ENCODE measurements at places on chromosomes 5 and 9. TPM values are rescaled to one million over a fixed set of nuclear protein-coding genes. Genes with fewer than 3 reads are reported as not detected.
A peak's percentile ranks its signal among the peaks of the same experiment; 100 is the strongest.

GRCh38 chr9:121746411-121746810 is 95.0 kb downstream of the DAB2IP start:
- no peak for DNase-seq

The TTC23L gene
- total RNA-seq = not detected

The GABRA1 gene
- total RNA-seq = not detected

DNA sequence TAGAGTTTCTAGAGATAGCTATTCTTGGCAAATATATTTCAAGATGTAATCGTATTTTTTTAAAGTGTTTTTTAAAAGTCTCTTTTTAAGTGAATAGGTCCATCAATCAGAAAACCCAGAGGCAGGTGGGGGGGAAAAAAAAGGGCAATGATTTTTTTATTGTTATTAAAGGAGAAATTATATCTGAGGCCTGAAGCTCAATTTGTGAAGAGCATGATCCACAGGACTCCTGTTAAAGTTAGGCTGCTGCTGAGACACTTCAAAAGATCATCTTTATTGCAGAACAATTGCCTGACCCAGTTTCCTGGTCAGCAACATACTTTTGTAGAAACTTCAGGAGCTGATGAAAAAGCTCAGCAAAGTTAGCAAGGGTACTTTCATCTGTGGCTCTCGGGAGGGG is 326.2 kb downstream of the RASEF start:
- no peak for DNase-seq

DNA sequence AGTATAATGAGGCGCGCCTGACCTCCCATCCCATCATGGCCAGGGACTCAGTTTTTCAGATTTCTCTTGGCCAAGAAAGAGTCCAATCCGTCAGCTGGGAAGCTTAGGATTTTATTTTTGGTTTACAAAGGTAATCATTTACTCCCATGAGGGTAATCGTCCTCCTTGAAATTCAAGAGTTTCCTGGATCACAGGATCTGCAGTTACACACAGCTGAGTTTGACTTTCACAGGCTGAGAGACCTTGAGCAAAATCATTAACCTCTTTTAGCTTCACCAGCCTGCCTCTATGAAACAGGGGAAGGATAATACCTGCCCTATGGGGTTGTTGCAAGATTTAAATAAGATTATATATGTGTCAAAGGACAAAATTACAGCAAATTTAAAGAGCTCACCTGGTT is 15.4 kb upstream of the AK3 start:
- no peak for DNase-seq

DNA sequence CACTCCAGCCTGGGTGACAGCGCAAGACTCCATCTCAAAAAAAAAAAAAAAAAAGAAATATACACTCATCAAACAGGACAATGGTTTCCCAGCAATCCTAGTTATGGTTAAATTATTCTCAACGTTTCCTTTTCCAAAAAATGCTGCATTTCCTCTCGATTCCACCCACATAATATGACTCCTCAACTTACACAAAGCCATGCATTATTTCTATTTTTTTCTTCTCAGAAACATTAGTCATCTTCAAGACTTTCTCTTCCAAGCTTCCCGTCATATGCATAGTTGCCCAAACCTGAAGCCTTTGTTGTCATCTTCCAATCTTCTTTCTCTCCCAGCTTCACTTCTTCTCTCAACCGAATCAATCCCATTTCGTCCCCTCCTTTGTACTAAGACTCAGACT is 61.4 kb upstream of the RANBP6 start:
- no peak for DNase-seq

GRCh38 chr5:27217155-27217956 is 179.0 kb upstream of the CDH9 start:
- DNase-seq = no peak

GRCh38 chr5:133736512-133736911 is 124.2 kb upstream of the FSTL4 start:
- no peak for DNase-seq

DNA sequence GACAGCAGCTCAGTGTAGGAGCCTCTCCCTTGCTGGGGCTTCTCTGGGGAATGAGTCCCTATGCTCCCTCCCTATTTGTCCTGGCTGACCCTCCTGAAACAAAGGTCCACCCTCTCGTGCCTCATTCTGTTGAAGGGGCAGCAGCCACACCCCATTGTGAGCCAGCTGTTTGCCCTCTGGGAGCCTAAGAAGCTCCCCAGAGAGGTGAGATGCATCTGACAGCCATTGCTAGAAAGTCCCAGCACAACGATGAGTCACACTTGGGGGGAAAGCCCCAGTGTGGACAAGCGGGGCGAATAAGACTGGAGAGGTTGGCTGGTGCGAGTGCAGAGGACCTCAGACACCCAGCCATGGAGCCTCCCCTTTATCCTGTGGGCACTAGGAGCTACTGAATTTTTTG is 101.4 kb downstream of the PPARGC1B start:
- DNase-seq = peak; percentile 55

GRCh38 chr9:131854334-131854733 is 114.5 kb upstream of the RAPGEF1 start:
- peak; percentile 50 for DNase-seq

GRCh38 chr9:33140401-33141360 is 26.5 kb downstream of the B4GALT1 start:
- no peak for DNase-seq

The MRPS27 gene
- total RNA-seq = 120 TPM

GRCh38 chr5:1814183-1815020 is 13.2 kb downstream of the NDUFS6 start:
- DNase-seq = no peak

GRCh38 chr5:143302341-143303045 is 101.0 kb downstream of the NR3C1 start:
- DNase-seq = no peak

The TYRP1 gene
- 0.15 TPM for total RNA-seq

GRCh38 chr5:5387192-5387591 is 35.3 kb upstream of the ICE1 start:
- no peak for DNase-seq

The PHF24 gene
- not detected for total RNA-seq

GRCh38 chr5:146466521-146467349 is 19.6 kb downstream of the TCERG1 start:
- DNase-seq = peak; percentile 45

DNA sequence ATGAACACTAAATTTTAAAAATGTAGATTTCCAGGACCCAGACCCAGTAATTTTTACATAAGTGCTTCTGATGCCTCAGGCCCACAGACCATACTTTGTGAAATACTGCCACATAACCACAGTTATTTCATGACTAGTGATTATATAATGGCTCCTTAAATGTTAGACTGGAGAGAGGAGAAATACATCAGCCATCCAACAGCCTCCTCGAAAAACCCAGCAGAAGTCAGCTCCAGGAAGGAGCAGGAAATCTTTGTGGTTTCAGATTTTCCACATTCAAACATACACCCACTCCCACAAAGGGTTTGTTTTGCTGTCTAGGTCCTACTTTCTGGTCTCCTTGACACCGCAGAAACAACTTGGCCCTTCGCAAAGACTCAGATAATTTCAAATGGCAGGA is 455.2 kb downstream of the DTWD2 start:
- no peak for DNase-seq

DNA sequence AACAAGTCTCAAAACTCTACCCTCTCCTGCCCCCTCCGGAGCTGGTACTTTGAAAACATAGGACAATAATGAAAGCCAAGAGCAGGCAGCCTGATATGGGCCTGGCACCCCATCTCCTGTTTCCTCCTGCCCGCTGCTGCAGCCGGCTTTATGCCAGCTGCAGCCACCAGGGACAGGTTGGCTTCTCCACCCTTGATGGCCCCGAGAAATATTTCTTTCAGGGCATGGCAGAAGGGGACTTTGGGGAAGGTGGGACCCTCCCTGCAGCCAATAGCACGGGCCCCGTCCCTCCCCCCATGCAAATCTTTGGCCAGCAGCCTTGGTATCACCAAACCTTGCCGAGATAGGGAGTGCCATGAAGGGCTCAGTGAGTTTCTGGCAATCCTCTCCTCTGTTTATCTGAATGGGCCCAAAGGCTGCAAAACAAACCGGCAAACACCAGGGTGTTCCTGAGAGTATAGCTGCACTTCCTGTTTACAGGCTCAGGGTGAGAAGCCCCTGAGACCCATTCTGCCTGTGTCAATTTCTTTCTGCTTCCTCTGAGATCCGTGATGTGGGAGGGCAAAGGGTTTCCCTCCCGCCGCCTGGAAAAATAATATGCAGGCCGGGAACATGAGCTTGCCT is 73.4 kb upstream of the BOD1 start:
- peak; percentile 68 for DNase-seq

GRCh38 chr5:133738271-133738670 is 125.9 kb upstream of the FSTL4 start:
- DNase-seq = no peak

The CHSY3 gene
- total RNA-seq = not detected

The DDX4 gene
- not detected for total RNA-seq

DNA sequence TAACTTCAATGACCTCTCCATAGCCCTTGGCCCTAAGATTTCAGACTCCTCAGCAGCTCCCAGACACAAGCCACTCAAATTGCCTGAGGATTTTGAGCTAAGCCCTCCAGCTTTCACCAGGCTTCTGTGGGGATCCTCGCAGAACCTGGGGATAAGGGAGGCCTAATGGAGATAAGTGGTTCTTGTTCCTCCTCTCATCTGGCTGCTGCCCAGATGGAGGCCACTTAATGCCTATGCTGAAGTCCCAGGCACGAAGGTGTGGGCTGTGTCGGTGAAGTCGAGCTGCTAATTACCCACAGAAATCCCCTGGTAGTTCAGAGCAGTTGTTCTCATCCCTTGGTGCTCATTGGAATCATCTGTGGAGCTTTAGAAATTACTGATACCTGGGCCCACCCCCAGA is 10.3 kb upstream of the FAT2 start:
- DNase-seq = no peak

DNA sequence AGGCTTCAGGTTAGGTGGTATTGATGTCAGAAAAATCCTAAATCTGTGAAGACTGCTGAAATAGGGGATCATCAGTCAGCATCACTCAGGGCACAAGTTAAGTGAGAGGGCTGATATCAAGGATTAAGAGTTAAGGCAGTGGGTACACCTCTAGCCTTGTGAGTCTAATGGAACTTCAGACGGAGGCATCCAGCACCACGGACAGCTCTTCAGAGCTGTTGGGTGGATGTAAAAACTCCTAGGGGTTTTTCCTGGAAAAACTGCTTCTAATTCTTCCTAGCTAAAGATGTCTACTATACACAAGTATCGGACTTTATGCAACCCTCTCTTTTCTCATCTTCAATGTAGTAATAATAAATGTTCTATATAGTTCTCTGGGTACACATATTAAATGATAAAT is 165.9 kb downstream of the SH3GL2 start:
- DNase-seq = no peak

The POLR3G gene
- total RNA-seq = 32.9 TPM

GRCh38 chr5:135829681-135830383 is 4.6 kb upstream of the SLC25A48 start:
- peak; percentile 88 for DNase-seq

DNA sequence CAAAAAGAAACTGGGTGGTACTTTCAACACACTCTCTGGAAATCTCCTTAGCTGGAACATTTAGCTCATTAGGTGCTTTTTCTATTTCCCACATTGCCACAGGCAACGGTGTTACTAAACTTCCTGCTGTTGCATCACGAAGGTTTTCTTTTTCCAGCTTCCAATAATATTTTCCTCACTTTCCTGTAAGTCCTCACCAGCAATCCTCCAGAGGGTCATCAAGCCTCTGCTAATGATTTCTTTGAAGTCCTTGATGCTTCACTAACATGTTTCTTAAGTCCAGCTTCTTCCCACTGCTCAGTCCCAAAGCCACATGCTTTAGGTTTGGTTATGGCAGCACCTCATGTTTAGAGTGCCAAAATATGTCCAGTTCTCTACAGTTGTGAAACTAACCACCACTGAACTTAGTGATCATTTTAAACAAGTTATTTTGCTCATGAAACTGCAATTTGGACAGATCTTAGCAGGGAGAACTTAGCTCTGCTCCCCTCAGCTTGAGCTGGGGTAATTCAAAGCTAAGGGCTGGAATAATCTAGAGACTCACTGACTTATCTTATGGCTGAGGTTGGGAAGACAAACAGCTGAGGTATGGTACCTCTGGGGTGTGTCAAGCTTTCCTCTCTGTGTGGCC is 39.9 kb upstream of the RETREG1 start:
- no peak for DNase-seq

- DNase-seq = no peak
Measured at GRCh38 chr5:68891718-68892117, 202.1 kb upstream of the SLC30A5 start.

GRCh38 chr5:113256671-113257452 is 177.9 kb downstream of the TSSK1B start:
- no peak for DNase-seq

DNA sequence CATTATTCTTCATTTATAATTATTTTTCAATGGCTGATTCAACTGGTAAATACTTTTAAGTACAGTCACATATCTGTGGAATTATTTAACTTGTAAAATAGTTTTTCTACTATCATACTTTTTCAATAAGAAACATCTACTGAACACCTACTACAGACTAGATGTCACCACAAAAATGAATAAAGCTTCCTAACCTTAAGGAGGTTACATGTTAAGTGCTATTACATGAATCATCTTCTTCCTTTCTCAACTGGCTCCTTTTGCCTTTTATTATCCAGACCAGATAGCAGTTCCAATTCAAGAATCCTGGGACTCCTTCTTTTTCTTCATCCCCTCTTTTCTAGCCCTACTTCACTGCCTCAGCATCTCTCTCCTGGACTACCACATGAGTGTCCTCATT is 4.7 kb downstream of the PGGT1B start:
- no peak for DNase-seq

- DNase-seq = no peak
Measured at GRCh38 chr5:54862036-54862435, 123.4 kb downstream of the ESM1 start.

The GFI1B gene
- 6.5 TPM for total RNA-seq

DNA sequence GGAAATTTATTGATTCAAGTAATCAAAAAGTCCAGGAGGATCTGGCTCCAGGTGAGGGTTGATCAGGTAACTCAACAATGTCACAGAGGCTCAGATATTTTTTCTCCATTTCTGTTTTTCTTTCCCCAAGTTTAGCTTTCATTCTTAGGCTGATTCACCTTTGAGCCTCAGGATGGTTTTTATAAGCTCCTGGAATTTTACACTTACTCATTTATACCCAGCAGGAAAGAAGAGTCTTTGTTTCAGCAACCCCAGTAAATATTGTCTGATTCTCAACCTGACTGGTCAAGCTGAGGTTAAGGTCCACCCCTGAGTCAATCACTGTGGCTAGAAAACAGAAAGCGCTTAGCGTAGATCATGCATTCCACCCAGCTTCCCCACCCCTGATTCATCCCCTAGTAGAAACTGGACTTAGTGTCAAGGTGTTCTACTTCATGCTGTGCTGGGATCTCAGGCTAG is 500.6 kb downstream of the KIF4B start:
- no peak for DNase-seq

The IPPK gene
- total RNA-seq = 18.3 TPM

DNA sequence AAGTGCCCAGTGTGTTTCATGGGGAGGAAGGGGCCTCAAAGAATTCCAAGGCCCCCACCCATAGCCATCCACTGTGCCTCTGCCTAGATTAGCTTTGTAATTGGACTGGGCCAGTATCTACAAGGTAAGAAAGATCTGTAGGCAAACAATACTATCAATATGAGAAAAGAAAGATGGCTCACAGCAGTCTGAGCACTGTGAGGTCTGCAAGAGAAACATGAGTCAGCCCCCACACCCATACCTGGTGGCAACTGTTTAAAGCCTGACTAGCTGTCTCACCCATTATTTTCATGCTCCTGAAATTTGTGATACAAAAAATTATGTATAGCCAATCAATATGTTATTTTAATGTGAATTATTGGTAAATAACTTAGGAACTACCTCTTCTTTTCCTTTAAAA is 10.0 kb upstream of the ZNF483 start:
- DNase-seq = no peak

The PCDHGB2 gene
- 9.8 TPM for total RNA-seq
